ENCODE measurements at places on chromosomes 6 and 20. TPM values are rescaled to one million over a fixed set of nuclear protein-coding genes. Genes with fewer than 3 reads are reported as not detected.

SLC22A16 gene
- 0.09 TPM for polyA plus RNA-seq

SCGN gene
- not detected for polyA plus RNA-seq

IL17F gene
- polyA plus RNA-seq, result not detected

SMLR1 gene
- not detected for polyA plus RNA-seq

DZANK1 gene
- polyA plus RNA-seq, result 1.2 TPM

Data from foreskin keratinocyte (primary cell).